ENCODE measurements at places on chromosomes 12 and 14.

- DNase-seq, result no peak
Observed at GRCh38 chr14:61972711-61973110, 210.5 kb downstream of the SNAPC1 start.

DNA sequence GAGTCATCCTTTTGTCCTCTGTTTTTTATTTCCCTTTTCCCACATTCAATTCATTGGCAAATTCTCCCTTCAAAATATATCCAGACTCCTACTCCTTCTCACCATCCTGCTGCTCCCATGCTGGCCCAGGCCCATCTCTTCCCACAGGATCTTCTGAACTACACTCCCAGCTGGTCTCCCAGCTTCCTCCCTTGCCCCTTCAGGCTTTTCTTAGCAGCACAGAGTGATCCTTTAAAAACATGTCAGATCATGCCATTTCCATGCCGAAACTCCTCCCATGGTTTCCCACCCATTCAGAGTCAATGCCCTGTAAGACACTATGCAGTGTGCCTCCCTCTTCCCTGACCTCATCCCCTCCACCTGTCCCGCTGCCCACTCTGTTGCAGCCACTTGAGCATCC lies 2.4 kb upstream of the KRT84 start:
- no peak for DNase-seq

- no peak for DNase-seq
Observed at GRCh38 chr14:76698631-76699030, 62.6 kb upstream of the VASH1 start.

DNA sequence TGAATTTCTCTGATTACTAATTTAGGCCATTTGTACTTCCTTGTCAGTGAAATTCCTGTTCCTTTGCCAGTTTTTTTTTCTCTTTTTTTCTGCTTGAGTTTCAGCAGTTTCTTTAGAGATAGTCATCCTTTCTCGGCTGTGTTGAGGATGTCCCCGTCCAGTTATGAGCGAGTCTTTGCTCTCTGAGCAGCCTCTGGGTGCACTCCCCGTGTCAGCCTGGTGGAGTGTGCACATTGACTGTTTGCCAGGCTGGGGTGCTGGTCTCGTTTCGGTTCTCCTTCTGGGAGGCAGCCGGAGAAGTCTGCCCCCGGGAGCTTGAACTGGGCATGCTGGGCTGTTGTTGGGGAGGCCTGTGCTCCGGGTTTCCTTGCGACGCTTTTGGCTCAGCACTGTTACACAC lies 3.0 kb downstream of the PACS2 start:
- DNase-seq, result no peak

DNA sequence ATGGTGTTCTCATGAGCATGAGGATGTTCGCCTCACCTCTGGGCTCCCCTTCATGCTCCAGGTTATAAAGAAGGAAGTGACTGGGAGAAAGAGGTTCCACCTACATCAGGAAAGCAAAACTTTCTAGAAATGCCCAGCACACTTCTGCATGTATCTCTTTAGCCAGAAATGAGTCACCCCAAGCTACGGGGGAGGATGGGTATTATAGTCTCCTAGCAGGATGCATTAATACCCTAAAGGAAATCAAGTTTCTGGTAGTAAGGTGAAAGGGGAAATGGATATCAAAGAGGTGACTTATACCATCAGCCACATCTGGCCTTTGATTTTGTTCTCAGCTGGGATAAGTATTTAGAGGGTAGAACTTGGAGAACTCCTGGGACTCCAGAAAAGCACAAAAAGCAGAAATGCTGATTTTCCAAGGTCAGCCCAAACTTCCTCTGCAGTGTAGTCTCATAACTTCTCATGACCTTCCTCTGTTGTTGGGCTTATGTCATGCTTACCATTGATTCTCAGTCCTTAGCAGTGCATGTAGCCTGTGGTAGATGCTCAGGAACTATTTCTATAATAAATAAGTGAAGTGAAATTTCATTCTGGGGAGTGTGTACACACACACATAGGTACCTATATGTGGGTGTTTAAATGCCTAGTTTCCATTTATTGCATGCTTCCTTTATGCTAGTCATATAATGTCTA lies 209.4 kb upstream of the CRY1 start:
- DNase-seq, result no peak

- no peak for DNase-seq
Observed at GRCh38 chr12:40697566-40698259, 5.5 kb downstream of the CNTN1 start.

DNA sequence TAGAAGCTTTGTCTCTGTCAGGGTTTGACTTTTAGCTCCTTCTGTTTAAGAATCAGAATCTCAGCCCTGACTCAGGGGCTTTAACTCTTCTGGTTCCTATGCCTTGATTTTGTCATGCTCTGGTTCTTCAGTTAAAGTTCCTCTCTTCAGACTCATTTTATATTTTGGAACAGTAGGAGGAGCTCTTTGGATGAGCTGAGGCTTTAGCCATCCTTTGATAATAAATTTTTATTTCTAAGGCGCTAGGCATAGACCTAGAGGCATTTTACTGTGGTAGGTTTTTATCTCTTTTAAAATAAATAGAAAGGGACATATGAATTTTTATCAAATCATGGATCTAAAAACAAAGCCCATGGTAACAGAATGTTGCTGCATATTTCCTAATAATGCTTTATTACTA lies 51.7 kb downstream of the ATP23 start:
- no peak for DNase-seq

DNA sequence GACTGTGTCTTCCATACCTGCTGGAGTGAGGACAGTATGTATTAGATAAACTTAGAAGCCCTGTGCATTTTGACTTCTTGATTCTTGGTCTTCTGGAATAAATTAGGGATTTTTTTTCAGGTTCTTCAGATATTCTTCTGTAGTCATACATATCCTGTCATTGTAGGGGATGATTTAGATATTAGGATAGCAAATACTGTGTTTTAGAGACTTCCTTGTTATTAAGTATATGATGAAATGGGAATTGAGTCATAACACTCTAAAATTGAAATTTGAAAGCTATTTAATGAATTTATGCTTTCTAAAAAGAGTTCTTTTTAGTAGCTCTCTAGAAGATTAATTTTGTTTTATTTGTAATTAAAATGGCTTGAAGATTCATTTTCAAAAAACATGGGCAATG lies 371.5 kb upstream of the RGS6 start:
- DNase-seq, result no peak

GRCh38 chr14:105878554-105878953 lies 352.2 kb downstream of the TMEM121 start:
- no peak for DNase-seq

GRCh38 chr12:8828257-8829124 lies 6.1 kb downstream of the A2ML1 start:
- DNase-seq, result no peak

DNA sequence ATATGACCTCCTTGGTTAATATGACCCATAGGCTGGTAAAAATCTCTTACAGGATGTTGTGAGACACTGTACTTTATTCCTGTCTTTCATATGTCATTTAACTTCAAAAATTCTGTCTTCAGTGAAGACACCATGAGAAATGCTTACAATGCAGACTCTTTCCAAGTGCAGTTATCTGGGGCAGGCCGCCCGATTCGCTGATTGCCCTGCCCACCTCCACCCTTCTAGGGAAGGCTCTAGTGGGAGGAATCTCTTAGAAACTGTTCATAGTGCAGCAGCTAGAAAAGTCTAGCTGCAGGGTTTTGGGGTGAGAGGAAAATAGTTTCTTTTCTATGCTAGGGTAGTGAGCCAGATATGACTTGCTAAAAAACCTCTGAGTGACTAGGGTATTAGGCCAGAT lies 15.0 kb upstream of the CIPC start:
- no peak for DNase-seq

DNA sequence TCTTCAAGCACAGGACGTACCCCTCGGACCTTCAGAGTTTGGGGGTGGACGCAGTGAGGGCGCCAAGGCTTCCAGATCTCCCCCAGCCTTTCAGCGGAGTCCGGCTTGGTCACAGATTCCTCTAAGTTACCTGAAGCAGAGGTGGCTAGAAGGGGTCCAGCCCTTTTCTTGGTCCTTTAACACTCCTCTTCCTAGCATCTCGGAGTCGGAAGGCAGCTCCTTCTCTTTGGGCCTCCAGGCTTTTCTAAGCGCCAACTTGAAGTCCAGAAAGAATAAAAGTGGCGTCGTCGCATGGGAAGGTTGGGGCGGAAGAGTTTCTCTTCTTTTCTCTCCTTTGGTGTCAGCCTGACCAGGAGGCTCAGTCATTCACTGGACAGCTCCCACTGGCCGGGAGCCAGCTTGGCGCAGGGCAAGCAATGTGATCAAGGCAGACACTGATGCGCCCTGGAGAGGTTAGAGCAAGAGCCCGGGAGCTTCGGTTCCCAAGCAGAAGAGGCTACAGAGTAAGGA lies 9.6 kb downstream of the OR6S1 start:
- DNase-seq, result no peak

DNA sequence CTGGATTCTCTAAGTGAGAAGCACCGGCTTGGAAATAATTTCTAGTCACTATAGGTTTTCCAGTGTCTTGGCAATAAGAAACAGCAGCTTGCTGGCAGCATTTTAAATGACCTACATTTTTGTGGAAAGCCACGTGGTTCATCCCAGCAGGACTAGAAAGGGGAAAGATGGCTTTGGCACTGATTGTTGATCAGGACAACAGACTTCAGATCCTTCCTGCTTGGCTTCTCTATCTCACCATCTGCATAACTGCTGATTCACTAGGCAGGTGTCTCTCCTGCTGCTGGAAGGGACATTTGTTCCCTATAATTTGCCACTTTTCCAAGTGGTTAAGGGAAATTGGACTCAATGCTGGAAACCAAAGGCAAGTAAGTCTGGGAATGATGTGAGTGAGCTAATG lies 131.0 kb downstream of the TTC8 start:
- no peak for DNase-seq

DNA sequence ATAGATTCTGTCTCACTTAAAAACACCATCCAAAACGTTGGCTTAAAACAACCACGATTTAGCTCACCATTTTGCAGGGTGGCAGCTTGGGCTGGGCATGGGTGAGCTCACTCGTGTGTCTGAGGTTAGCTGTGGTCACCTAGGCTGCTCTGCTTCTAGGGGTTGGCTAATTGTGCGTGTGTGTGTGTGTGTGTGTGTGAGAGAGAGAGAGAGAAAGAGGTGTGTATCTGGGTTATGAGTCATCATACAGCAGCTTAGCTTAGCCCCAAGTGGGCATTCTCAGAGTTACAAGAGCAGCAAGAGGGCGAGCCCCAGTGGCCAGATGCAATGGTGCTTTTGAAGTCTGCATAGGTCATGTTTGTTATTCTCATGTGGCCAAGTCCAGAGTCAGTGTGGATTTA lies 6.0 kb downstream of the FBXW8 start:
- peak; percentile 66 for DNase-seq

GRCh38 chr14:58027904-58028303 lies 124.1 kb downstream of the ARMH4 start:
- DNase-seq, result no peak

DNA sequence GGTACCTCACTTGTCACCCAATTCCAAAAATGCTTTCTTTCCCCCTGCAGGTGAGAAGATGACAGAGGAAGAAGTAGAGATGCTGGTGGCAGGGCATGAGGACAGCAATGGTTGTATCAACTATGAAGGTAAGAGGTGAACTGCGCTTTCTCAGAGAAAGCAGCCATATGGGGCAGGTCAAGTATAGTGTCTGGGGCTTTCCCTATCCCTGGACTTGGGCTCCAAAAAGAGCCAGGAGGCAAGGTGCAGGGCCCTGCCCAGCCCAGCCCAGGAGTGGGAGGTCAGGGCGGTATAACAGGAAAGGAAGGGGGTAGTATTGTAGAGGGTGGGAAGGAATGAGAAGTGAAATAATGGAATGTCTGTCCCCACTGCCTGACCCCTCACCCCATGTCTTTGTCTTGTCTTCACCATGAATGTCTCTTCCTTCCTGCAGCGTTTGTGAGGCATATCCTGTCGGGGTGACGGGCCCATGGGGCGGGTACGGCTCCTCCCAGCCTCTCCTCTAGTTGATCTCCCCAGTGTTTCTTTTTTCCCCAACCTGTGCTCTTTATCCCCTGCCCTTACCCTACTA lies 2.1 kb downstream of the MYL6 start:
- DNase-seq, result no peak

DNA sequence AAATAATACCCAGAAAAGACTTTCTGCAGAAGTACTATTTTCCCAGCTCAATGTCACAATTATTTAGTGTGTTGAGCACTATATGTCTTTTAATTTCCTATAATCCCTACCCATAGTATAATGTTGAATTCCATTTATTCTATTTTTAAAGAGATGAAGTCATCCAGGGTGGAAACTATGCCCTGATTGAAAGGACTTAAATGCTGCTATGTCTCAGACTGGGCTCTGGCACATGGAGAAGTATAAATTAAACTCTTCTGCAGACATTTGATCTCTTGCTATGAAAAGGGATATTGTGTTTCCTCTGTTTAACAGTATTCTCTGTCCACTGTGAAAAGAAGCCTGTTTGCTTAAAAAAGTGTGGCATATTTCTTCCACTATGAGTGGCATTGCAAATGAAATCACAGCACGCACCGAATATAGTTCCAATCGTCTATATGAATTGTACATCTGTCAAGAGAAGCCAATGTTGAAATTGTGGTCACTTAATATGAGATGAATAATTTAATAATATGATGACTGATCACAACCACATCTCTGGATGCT lies 192.3 kb downstream of the BCAT1 start:
- no peak for DNase-seq

GRCh38 chr12:32837974-32838373 lies 58.6 kb downstream of the PKP2 start:
- no peak for DNase-seq

GRCh38 chr12:48807981-48808380 lies 10.3 kb upstream of the CACNB3 start:
- no peak for DNase-seq

DNA sequence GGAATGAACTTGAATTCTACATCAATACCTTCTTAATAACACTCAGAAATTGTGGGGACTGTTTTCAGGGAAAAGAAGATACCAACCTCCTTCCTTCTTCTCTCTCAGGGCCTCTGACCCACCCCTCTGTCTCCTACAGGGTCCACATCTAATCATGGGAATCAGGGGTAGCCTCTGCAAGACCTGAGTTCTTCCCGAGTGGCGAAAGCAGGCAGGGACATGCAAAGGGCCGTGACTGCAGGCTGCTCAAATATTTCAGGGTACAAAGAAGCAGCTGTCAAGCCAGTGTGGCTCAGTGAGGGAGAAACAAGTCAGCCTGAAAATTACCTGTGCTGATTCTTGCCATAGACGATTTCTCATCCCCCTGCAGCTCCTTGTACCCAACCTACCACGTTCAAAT lies 123.1 kb upstream of the PARP11 start:
- no peak for DNase-seq

DNA sequence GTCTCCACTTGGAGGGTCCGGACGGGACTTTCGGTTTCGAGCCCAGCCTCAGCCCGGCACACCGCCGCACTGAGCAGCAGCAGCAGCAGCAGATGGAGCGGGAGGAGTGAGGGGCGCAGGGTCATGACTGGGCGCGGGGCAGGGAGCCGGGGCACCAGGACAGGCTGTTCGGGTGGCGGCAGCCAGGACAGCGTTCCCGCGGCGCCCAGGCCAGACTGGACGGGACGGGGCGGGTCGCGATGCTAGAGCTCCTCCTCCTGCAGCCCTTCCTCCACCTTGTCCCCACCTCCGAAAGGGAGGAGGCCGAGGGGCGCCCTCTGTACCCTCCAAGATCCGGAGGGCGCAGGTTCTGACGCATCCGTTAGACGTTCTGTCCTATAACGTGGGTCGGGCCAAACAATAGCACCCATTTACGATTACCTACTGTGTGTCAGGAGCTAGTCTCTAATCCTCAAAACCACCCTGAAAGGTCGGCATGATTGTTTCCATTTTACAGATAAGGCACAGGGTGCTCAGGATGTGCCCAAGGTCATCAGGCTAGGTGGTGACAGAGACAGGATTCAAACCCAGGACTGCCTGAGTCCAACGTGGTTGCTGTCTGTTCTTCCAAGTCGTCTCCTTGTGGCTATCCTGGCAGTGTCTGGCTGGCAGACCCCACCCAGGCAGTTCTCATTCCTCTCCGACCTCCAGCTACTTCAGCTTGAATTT lies at the start of gene FKBP11:
Gene FKBP11, minus strand, starts transcription at position 189 of the 708 bp plus-strand sequence. Its CDS starts 64 bp downstream, at position 125.
- peak; percentile 62 for DNase-seq
